ENCODE measurements at places on chromosomes 7 and 10. TPM values are rescaled to one million over a fixed set of nuclear protein-coding genes. Genes with fewer than 3 reads are reported as not detected.

- no peak for DNase-seq
These were observed 175.4 kb downstream of the ARID5B start for GRCh38 chr10:62076891-62077290.

DNA sequence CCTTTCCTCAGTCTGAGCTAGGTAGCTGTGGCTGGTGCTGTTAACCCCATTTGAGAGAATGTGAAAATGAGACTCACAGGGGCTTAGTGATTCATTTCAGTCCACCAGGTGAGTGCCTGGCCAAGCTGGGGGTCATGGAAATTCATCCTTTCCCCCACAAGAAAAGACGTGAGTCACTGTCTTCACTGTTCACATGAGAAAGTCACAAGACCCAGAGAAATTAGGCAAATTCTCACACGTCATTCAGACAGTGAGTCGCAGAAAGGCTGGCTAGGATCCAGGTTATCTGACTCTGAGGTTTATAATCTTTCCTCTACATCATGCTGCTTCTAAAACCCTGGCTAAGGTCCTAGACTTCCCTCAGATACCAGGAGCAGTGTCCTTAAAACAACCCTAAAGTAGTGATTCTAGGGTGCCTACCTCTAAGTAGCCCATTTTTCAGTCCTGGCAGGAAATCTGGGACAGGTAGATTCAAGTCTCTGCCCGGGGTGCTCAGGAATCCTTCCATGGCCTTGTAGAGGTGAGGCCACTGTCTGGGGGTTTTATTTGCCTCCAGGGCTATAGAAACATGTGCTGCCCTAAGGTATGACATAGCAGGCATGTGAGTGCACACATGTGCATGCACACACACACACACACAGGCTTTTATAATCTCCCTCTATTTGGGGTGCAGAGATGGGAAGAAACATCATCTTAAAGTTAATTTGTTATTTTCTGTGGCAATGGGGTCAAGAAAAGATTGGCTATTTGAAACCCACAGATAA lies 427.9 kb upstream of the CELF2 start:
- DNase-seq, result no peak

DNA sequence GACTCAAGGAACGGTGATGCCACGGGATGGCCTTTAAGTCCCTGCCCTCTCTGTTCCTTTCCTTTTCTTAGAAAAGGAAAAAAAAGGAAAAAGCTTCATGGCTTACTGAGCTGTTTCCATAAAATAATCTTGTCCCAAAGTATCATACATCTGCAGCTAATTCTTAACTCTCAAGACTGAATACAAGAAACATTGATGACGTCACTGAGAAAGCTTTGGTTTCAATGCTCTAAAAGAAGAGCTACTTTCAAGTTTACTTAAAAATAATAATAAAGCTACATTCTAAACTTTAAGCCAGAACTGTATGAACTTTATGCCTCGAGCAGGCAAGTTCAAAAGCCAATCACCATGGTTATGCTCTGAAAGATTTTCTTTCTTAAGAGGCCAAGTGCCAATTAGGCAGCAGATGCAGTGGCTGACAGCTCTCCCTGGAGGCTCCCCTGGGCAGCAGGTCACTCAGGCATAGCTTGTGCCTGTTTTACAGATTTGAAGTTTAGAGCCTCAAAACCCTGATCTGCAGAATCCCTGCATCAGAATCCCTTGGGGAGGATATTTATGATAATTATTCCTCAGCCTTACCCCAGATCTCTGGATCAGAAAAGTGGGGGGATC lies 165.0 kb downstream of the CHN2 start:
- DNase-seq, result no peak

DNA sequence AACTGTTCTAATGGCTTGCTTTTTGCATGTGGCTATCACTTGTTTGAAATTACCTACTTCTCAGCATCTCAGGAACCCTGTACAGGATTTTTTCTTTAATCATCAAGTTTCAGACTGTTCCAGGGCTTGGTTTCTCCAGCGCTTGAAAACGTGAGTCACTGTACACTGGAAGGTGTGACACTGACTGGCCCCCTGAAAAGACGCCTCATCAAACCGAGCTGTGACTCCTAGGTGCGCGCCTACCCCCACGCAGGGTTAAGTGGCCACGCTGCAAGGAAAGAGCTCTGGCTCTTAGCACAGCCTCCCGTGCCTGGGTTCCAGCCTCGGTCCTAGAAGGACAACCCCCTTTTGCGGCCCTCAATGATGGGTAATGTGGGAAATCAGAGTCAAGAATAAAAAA lies 81.0 kb downstream of the EBF3 start:
- no peak for DNase-seq

GRCh38 chr10:31318382-31318853 lies 598 bp upstream of the ZEB1 start:
- peak; percentile 44 for DNase-seq

DNA sequence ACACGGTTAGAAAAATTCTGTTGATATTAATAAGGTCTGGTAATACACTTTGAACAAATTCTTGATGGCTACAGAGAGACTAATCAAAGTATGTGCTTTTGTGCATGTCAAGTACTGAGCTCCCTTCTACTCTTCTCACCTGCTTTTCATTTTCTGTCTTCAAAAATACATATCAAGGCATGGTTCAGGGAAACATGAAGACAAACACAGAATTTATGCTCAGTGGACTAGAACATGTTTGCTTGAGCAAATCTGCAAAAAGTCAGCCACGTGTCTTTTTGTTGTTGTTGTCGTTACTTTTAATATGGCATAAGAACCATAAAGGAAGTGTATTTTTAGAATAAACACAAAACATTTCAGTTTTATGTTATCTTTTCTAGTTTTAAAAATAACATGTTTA lies 21.9 kb downstream of the CDK13 start:
- no peak for DNase-seq

The CHRM2 gene
- total RNA-seq, result not detected

The IRF5 gene
- 0.16 TPM for total RNA-seq

The CRPPA gene
- 9.3 TPM for total RNA-seq

The PRR15 gene
- total RNA-seq, result not detected

The GIMAP2 gene
- total RNA-seq, result not detected

Data from SJCRH30 (cell line).